Thoracic aorta (tissue), 2 donors: ENCODE measurements at places on chromosomes 7 and 10.

GRCh38 chr7:51060536-51060935 lies 256.1 kb downstream of the COBL start:
- DNase-seq: no peak

GRCh38 chr7:135536150-135536549 lies 21.6 kb upstream of the NUP205 start:
- DNase-seq: no peak

DNA sequence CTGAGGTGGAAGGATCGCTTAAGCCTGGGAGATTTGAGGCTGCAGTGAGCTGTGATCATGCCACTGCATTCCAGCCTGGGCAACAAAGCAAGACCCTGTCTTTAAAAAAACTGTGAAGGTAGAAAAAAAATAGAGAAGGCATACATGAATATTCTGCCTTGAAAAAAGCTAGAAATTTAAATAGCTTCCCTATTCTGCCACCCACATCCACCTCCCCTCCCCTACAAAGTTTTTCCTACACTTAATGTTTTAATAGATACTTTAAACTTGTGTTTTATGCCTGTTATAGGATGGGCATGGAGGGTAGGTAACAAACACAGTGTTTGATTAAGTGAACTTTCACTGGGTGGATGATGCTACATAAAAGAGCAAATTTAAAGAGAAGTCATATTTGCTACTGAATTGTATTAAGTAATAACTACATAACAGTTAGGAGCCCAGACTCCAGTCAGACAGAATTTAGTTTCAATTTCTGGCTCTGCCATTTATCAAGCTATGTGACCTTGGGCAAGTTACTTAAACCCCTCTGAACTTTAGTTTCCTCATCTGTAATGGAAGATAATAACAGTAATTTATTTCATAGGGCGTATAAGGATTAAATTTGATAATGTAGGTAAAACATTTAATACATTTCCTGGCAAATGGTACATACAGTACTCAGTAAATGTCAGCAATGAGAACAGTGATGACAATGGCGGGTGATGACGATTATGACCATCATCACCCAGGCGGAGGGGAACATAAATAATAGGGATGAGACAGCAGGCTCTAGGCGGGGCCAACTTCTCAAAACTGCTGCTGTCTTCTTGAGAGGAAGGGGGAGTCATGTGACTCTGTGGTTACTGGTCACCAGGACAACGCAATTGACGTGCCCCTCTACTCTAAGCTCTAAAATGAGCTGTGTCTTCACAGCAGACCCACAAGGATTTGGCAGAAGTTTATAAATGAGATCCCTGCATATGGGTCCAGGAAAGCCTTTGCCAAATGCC lies 15.8 kb downstream of the DNMBP start:
- peak; percentile 53 for DNase-seq

DNA sequence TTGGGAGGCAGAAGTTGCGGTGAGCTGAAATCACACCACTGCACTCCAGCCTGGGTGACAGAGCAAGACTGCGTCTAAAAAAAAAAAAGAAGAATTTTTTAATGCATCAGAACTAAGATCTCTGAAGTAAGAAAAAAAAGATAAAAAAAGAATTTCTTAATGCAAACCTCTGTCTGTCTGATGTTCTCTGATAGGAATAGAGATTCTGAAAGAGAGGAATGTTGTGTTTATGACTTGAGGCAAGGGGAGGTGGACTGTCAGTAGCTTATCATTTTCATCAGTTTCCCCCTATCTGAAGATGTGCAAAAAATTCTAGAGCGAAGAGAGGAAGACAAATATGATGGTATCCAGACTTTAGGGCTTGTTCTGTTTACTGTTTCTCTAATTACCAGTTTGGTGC lies 121.5 kb downstream of the SEC23IP start:
- no peak for DNase-seq

DNA sequence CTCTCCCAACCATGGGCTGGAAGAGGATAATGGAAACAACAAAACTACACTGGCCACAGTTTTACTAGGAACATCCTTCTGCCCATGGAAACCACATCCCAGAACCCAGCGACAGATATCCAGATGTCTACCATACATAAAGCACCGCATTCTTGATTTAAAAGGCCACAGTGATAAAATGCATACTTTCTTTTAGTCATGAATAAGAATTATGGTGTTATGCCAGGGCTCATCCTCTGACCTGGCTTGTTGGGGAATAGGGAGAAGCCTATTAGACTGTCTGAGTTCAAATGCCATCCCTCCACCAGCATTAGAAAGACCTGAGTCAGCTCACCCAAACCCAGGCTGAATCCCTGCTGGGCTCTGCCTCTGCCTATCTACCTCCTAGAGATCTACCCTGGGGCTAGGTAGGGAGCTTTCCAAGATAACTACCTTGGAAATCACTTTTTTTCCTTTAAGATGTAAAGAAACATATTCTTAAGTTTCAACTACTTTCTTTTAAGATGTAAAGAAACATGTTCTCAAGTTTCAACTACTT lies 5.2 kb downstream of the ABCA13 start:
- no peak for DNase-seq

DNA sequence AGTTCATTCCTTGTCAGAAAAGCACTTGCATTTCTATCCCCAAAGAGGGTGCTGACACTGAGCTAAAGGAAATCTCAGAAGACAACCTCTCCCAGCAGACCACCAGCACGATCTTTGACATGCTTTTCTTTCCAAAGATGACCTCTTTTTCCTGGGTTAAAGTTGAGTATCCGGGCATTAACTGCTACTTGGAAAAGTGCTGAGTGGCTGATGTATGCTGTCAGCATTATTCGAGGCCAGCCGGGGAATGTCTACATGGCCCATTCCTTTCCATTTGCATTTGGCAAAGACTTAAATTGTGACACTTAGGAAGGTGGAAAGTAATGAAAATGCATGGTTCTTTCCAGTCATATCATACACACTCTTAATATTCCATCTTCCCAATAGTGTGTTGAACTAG lies 90.6 kb upstream of the SKAP2 start:
- no peak for DNase-seq

DNA sequence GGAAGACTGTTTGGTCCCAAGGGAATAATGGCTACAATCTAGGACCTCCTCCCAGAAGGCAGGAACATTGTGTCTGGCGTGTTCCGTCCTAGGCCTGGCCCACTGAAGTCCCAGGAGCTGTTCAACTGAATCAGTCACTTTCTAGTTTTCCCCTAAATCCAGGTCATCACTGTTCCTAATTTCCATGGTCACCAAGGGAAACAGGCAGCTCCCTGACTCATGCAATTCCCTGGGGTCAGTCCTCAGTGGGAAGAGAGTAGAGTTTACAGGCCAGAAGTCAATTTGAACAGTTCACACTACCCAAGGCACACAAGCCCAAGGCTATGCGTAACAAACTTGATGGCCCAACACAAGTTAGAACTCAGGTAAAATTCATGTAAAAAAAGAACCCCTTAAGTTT lies 44.0 kb downstream of the CREB3L2 start:
- DNase-seq: peak; percentile 56

DNA sequence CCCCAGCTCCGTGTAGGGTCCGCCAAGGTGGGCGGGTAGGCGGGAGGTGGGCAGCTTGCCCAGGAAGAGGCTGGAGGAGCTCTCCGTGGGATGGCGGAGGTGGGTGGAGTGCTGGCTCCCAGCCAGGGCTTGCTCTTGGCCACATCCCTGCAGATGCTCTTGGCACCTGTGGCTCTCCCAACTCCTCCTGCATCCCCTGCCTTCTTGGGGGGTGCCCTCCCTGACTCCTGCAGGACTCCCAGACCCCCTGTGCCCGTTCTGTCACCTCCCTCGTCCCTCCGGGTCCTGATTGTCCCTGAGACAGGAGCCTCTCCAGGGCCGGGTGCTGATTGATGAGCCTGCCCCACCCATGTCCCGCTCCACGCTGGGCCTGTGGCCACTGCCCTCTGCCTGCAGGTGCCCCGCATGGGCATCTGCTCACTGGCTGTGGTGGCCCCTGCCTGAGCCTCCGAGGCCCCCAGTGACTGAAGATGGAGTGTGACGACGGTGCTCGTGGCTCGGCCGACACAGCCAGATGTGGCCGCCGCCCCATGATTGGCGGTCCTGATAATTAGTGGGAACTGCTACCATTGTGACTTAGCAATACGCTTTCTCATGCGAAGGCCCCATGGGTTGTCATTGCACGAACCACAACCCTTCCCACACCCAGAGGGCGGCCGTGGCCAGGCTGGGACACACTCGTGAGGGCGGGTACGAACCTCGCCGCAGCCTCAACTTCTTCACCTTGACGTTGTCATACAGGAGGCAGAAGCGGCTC lies 23.6 kb downstream of the CFAP46 start:
- no peak for DNase-seq

DNA sequence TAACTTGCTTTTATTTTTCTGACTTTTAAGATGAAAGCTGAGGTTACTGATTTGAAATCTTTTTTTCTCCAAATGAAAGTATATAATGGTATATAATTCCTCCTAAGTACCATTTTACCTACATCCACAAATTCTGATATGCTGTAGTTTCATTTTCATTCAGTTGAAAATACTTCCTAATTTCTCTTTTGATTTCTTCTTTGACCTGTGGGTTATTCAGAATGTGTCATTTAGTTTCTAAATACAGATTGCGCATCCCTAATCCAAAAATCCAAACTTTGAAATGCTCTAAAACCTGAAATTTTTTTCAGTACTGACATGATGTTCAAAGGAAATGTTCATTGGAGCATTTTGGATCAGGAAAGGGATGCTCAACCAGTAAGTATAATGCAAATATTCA lies 168.7 kb downstream of the CELF2 start:
- no peak for DNase-seq

- no peak for DNase-seq
Observed at GRCh38 chr7:103447073-103447960, 1.3 kb upstream of the SLC26A5 start.

GRCh38 chr10:72088889-72089575 lies 681 bp upstream of the SPOCK2 start:
- no peak for DNase-seq

- DNase-seq: no peak
Observed at GRCh38 chr7:151152643-151153513, 14.6 kb downstream of the GBX1 start.

DNA sequence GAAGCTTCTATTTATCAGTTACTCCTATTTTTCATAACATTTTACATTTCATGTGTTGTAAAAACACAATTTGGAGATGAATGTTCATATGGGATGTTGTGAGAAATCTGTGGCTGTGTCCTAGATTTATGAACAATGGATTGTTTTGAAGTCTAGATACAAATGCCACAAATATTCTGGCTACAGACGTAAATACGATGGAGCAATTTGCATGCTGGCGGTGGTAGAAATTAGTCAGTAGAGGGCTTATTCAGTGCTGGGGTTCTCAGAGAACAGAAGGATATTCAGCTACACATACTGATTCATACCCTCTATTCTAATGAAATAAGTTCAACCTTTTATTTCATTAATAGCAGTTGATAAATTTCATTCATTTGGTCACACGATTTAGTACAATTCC lies 48.8 kb downstream of the PLPP4 start:
- no peak for DNase-seq

DNA sequence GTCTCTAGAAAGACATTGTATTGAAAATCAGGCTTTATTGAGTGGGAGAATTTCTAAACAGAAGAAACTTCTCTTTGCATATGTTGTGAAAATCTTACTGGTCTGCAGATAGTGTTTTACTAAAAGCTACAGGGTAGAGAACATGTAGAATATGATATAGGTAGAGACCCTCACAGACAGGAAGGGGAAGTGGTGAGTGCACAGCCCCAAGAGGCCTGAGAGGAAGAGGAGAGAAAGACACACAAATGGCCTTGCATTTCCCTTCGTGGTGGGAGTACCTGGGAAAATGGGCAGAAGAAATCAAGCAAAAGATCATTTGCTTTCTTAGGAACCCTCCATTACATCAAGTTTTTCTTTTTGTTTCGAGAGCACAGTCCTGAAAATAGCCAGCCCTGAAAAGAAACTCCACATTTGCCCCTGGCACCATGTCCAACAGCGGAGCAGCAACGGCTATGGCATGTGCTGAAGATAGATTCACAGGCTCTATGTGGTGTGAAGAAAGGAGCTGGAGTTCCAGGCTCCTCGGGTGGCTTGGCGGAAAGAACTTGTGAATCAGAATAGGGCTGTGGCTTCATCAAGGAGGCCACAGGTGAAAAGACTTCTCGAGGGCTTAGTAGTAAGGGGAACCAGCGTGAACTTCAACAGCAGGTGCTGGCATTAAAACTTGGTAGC lies 143.5 kb downstream of the CALCR start:
- DNase-seq: no peak

DNA sequence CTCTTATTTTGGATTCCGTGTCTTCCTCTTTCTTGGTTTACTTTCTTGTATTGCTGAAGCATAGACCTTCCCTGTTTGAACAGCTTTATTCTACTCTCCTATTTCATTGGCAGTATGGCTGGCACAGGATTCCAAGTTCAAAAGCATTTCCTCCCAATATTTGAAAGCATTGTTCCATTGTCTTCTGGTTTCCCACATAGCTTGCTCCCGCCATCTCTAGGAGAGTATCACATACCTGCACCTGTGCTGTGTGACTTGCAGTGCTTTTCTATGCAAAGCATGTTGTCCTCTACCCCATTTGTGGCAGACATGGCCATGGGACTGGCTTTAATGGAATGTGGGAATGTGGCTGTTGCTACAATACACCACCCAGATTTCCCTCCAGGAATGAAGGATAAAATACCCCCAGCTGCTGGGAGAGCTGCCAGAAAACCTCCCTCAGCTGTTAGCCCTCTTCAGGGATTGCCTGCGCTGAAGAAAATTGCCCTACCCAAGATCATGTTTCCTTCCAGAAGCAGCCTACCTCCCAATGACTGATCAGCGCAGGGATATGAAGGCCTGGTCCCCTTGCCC lies 6.9 kb upstream of the MYOF start:
- no peak for DNase-seq

- DNase-seq: no peak
Observed at GRCh38 chr7:71982851-71983250, 429.3 kb downstream of the CALN1 start.
